ENCODE measurements at places on chromosomes 16 and 17.

- DNase-seq = no peak
Observed at GRCh38 chr17:76709077-76709950, 1.5 kb downstream of the MXRA7 start.

- no peak for DNase-seq
Observed at GRCh38 chr16:2469399-2470233, 1.5 kb upstream of the NTN3 start.

DNA sequence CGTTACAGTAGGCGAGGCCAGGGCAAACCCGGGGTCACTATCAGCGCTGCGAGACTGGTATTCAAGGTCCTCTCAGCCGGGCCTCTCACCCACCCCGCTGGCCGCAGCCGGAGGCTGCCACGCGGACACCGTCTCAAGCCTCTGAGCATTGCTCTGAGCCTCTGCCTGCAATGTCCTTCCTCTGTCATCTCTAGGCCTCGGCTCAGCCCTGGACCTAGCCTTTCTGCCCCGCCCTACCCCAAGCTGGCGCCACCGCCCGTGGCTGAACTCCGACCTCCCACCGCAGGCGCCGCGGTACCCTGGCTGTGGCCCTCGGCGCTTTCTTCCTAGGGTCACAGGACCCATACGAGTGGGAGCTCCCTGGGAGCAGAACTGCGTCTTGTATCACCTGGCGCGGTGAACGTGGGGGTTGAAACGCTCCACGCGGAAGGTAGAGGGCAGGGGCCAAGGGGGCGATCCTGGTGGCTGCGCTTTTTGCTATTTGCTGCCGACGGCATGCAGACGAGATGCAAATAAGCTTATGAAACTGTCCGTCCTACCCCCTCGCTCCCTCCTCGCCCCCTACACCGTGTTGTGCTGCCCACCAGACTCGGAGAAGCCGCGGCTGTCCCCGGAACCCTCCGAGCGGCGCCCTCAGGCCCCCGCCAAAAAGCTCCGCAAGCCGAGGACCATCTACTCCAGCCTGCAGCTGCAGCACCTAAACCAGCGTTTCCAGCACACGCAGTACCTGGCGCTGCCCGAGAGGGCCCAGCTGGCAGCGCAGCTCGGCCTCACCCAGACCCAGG, 3.7 kb downstream of the DLX4 start:
- DNase-seq = no peak

GRCh38 chr16:73252446-73252845, 204.5 kb upstream of the ZFHX3 start:
- DNase-seq = no peak

DNA sequence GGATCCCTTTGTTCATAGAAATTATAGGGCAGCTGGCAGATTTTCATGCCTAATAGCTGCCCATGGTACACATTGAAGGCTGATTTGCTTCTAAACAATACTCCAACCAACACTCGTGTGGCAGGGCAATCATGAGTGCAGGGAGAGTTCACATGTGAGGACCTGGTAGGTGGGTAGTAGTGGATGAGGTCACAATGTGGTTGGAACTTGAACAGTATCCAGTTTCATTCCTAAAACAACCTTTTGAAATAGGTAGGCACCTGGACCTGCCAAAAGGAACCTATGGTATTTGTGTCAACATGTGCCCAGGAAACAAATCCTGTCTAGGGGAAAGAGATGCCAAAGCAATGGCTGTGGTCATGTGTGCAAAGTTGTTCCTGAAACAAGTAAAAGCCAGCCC, 32.8 kb downstream of the CCL4 start:
- DNase-seq = no peak

DNA sequence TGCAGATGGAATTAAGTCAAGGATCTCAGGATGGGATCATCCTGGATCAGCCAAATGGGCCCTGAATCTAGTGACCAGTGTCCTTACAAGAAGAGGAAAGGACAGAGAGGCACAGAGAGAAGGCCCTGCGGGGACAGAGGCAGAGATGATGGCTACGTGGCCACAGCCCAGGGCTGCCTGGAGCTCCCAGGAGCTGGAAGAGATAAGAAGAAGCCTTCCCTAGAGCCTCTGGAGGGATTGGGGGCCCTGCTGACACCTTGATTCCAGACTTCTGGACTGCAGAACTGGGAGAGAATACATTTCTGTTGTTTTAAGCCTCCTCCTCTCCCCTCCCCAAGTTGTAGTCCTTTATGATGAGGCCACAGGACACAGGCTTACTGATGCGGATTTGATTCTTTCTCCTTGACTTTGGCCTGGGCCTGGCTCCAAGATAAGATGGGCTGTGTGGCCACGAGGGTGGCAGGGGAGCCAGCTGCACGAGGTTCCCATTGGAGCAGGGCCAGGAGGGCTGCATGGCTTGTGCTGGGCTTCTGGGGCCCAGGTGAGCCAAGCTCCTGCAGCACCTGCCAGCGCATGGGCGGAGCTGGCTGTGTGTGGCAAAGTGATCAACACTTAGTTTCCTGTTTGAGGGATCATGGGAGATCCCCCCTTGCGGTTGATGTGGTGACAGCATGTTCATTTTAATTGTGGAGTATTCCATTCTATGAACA, 146.1 kb downstream of the IRF8 start:
- DNase-seq = peak; percentile 9

- no peak for DNase-seq
Observed at GRCh38 chr16:8931859-8932258, 31.8 kb downstream of the USP7 start.

Measured in activated CD4-positive, alpha-beta T cell treated with anti-CD3 and anti-CD28 coated beads, Interleukin-10, Interleukin-2, amounts not matched to agents 100 ng/mL and 50 ng/mL, durations not matched to agents 16 hours and 8 hours (primary cell).